ENCODE measurements at places on chromosomes 12 and 14.
A peak's percentile ranks its signal among the peaks of the same experiment; 100 is the strongest.

- no peak for DNase-seq
Measured at GRCh38 chr12:62308201-62308600, 48.0 kb downstream of the USP15 start.

DNA sequence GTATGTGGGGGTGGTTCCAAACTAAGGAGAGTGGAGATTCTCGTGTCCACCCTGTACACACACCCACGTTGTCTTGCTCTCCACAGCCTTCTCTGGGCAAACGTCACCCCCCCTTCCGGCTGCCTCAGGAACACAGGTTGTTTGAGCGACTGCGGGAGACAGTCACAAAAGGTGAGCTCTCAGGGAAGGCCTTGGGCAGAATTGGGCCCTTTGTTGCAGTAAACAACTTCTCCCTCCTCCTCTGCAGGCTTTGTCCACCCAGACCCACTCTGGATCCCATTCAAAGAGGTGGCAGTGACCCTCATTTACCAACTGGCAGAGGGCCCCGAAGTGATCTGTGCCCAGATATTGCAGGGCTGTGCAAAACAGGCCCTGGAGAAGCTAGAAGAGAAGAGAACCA is 8.1 kb upstream of the GAPDH start:
- no peak for DNase-seq

DNA sequence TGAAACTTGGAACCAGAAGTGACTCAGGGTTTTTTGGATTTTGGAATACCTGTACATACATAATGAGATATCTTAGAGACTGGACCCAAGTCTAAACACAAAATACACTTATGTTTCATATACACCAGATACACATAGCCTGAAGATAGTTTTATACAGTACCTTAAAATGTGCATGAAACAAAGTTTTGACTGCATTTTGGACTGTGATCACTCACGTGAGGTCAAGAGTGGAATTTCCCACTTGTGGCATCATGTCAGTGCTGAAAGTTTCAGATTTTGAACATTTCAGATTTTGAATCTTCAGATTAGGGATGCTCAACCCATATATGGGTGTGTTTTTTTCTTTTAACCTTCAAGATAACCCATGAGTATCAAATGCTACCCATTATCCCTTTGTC is 6.6 kb downstream of the SBNO1 start:
- DNase-seq = no peak

GRCh38 chr12:90322006-90322405 is 613.4 kb upstream of the ATP2B1 start:
- DNase-seq = no peak

DNA sequence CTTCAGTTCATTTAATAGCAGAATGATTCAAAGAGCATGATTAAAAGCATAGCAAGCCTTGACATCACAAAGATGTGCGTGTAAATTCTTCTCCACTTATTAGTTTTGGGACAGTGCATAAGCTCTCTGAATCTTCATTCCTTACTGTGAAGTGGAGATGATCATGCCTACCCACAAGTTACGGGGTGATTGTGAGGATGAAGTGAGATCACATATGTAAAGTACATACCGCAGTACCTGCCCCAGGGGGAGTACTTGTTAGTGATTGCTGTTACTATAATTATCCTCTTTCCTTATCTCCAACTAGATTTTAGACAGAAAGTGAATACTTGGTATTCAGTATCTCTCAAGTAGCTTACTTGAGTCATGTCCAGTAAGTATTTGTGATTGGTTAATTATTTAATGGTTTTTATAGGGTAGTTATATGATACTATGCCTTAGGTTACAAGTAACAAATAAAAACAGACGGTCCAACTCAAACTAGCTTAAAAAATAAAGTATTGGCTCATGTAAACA is 6.0 kb downstream of the RAD9B start:
- DNase-seq = no peak

- DNase-seq = no peak
Measured at GRCh38 chr12:13799574-13799973, 181.8 kb downstream of the GRIN2B start.

- no peak for DNase-seq
Measured at GRCh38 chr14:76900682-76901081, 74.5 kb downstream of the LRRC74A start.

DNA sequence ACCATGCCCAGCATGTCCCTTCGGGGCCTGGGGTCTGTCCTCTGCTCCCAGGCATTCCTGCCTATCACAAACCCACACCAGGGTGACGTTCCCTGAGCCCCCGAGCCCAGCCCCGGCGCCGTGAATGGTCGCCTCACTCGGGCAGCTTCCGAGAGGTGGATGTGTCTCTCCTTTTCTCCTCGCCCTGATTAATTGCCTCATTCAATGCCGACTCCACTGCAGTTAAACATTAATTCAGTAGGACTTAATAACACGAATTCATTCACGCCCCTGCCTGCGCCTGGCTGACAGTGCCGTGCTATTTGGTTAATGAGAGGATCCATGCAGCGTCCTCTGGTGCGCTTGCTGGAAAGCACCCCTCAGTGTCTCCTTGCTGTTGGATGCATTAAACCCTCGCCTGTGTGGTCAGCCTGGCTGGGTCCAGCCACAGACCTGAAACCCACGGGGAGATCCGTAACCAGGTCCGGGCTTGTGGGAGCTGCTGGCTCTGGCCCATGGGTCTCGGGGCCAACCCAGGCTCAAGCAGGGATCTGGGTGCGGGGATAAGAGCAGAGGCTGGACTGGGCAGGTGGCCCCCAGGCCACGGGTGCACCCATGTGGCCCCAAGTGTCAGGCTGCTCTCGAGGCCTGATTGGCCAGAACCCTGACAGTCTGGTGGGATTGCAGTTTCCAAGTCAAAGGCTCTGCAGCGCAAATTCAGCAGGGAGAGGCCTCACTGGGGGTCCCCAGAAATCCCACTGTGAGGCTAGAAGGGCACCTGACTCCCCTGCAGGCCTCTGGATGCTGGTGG is 55.4 kb downstream of the FBRSL1 start:
- DNase-seq = no peak

GRCh38 chr14:55819610-55820304 is 239.8 kb downstream of the KTN1 start:
- no peak for DNase-seq

GRCh38 chr12:96578526-96579125 is 89.2 kb downstream of the CFAP54 start:
- no peak for DNase-seq

GRCh38 chr12:120276734-120277133 is 11.2 kb upstream of the PXN start:
- no peak for DNase-seq

DNA sequence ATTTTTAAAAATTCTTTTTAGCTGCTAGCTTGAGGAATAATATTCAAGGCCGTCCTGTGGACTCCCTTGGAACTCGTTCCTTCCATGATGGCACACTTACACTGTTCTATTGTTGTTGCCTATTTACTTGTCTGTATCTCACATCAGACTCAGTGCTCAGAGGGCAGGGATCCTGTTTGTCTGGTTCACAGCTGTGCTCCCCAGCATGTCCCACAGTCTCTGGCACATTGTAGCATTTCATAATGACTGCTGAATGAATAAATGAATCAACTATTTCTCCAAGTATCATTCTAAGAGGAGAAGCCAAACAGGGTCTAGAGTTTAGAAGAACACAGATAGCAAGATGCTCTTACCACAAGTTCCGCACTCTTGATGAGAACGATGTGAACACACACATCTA is 48.0 kb downstream of the NTN4 start:
- no peak for DNase-seq

- DNase-seq = no peak
Measured at GRCh38 chr14:104424406-104425072, 155.0 kb upstream of the C14orf180 start.

DNA sequence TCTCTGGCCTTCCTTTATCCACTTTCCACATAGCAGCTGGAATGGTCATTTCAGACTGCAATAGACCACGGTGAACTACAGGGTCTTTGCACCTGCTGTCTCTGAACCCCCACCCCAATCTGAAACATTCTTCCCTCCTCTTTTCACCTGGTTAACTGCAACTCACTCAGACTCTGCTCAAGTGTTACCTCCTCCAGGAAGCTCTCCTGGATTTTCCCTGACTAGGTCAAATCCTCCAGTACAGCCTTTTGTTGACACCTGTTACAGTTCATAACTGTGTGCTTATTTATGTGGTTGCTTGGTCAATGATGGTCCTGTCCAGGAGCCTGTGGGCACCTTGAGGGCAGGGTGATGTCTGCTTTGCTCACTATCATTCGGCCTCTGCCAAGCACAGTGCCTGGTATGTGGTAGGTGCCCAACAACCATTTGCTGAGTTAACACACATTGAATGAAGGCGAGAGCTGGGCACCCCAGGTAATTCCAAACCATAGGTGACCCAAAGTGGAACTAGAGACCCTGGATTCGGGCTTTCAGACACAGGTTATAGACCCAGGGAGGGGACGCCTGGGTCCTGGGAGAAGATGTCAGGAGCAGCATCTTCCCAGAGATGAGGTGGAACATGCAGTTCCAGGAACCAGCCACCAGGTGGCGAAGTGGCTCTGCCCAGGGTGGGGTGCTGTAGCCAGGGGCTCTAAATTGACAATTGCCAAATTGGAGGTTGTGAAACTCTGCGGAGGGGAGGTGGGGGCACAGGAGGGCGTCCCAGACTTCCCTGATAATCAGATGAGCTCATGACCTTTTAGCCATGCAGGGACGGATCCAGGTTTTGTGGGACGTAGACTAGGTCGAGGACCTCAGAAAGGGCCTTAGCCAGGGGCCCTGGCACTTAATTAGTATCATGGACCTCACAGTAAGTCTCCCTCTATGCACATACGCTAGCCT is 28.1 kb downstream of the TRPV4 start:
- peak; percentile 58 for DNase-seq

DNA sequence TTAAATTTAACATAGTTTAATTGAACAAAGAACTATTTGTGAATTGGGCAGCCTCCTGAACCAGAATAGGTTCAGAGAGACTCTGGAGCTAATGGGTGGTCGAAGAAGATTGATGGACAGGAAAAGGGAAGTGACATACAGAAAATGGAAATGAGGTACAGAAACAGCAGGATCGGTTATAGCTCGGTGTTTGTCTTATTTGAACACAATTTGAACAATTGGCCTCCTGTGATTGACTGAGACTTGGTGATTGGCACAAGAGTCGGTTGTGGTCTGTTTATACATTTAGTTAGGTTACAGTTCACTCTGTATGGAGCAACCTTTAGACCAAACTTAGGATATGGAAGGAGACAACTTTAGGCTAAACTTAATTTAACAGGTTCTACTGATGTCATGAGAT is 18.4 kb upstream of the CFL2 start:
- no peak for DNase-seq

DNA sequence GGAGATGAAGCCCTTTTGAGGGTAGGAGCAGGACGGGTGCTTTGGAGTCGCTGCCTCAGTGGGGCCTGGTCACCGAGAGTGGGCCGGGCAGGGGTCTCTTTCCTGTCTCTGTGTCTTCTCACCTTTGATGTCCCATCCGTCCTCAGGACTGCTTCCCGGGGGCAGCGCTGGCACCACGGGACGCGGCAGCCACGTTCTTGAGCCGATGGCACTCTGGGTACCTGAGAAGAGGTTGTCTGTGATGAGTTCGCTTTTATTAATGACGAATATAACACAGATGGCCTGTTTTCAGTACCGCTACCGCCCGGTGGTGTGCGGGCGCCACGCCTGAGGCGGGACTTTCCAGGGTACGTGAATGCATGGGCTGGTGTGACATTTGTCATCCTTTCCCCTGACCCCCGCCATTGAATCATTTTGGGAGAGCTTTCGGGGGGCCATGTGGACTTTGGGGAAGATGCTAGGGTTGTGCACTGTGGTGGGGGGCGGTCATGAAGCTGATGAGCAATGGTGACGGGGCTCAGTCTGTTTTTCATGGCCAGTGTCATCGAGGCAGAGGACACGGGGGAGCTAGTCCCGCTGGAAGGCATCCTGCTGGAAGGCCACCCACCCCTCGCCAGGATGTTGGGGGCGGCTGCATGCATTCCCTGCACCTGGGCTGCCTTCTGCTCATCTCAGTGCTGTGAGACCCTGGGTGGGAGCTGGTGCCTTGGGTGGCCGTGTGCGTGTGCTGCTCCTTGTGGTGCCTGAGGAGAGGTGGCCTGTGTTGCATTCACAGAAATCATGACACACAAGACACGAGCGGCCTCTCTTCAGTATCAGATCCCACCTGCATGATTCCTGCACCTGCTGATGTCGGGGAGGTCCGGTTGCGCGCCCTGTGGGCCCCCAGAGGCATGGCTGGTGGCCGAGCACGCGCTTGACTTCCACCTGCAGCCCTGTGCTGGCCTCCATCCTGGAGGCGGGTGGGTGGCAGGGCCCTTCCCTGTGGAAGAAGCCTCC is 162.5 kb upstream of the RTL1 start:
- DNase-seq = no peak

GRCh38 chr12:56995201-56995929 is 11.0 kb downstream of the ZBTB39 start:
- no peak for DNase-seq

GRCh38 chr14:68146818-68147217 is 327.2 kb downstream of the RAD51B start:
- DNase-seq = no peak

DNA sequence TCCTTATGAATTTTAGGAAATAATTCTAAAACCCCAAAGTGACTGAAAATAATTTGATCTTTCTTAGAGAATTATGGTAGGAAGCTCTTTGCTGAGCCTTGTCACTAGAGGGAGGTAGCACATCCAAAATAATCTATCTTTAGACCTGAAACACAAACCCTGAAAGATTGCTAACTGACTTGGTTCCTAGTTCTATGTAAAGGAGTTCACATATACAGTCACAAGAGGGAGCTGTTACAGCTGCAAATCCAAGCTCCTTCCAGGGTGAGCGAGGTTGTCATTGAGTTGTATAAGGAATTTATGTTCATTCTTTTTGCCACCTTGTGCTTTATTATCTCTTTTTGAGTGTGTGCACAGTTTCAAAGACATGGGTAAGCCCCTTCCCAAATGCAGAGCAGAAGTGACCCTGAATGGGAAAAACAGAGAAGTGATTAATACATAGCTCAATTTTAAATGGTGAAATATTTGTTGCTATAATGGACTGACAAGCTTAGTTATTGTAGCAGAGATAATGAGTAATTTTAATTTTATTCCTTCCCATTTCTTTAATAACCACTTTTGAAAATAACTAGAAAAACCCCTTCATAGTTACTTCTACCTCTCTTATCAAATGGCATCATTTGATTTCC is 387.9 kb downstream of the DAD1 start:
- DNase-seq = no peak

GRCh38 chr12:2642896-2643425 is 151.8 kb upstream of the FKBP4 start:
- no peak for DNase-seq

- no peak for DNase-seq
Measured at GRCh38 chr12:119157528-119157927, 21.2 kb upstream of the HSPB8 start.
